Sigmoid colon (tissue), 7 donors: ENCODE measurements at places on chromosomes 12 and 14. TPM values are rescaled to one million over a fixed set of nuclear protein-coding genes. Genes with fewer than 3 reads are reported as not detected.

GRCh38 chr12:75404231-75404630 is 13.3 kb downstream of the GLIPR1L2 start:
- no peak overlapping the region for H3K4me3 ChIP-seq
- H3K4me1 ChIP-seq: no peaks in the 10 kb centered on the region
- H3K36me3 ChIP-seq: no peaks in the 10 kb centered on the region
- H3K27me3 ChIP-seq: no peaks in the 10 kb centered on the region

- no peaks in the 10 kb centered on the region for H3K27me3 ChIP-seq
- H3K36me3 ChIP-seq: no peaks in the 10 kb centered on the region
- DNase-seq: no peak
Measured at GRCh38 chr12:9642606-9643265, 26.8 kb upstream of the CLEC2D start.

GYS2 gene
- total RNA-seq: not detected

DNA sequence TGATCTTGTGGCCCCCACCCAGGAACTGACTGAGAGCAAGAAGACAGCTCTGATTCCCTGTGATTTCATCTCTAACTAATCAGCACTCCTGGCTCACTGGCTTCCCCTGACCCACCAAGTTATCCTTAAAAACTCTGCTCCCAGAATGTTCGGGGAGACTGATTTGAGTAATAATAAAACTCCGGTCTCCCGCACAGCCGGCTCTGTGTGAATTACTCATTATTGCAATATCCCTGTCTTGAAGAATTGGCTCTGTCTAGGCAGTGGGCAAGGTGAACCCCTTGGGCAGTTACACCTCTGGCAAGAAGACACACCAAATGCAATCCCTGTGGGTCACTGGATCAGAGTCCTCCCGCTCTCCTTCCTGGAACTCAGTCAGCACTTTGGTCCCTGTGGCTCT is 21.3 kb downstream of the SLC7A7 start:
- no peaks in the 10 kb centered on the region for H3K36me3 ChIP-seq
- no peak for DNase-seq
- H3K4me3 ChIP-seq: no peak overlapping the region
- no peaks in the 10 kb centered on the region for H3K4me1 ChIP-seq

DNA sequence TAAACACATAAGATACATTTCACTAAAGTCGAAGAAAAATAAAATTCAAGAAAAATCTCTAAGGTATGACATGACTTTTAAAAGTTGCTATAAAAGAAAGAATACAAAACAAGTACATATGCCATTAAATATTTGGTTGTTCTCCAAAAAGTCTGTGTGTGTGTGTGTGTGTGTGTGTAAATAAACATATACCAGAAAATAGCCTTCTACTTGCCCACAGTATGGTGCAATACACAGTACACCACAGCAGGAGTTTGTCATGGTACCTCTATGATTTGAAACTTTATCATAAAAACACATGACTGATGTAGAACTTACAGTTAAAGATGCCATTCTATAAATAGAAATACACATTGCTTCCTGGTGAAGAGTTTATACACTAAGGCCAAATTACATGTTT is 692.7 kb upstream of the MGAT4C start:
- no peaks in the 10 kb centered on the region for H3K4me1 ChIP-seq
- no peaks in the 10 kb centered on the region for H3K36me3 ChIP-seq
- no peaks in the 10 kb centered on the region for H3K27me3 ChIP-seq
- DNase-seq: no peak

- no peak overlapping the region for H3K27ac ChIP-seq
- H3K4me3 ChIP-seq: no peak overlapping the region
- H3K27me3 ChIP-seq: no peaks in the 10 kb centered on the region
- peaks cover 24% of the 10 kb centered on the region for H3K4me1 ChIP-seq
- DNase-seq: no peak
Measured at GRCh38 chr14:91140672-91141071, 26.8 kb downstream of the DGLUCY start.

- H3K27me3 ChIP-seq: no peaks in the 10 kb centered on the region
- H3K4me1 ChIP-seq: no peaks in the 10 kb centered on the region
- no peaks in the 10 kb centered on the region for H3K36me3 ChIP-seq
Measured at GRCh38 chr14:46352844-46353243, 298.7 kb downstream of the RPL10L start.

LHX5 gene
- not detected for total RNA-seq

GRCh38 chr12:25397001-25397400 is 146.3 kb upstream of the KRAS start:
- DNase-seq: no peak
- no peak overlapping the region for H3K4me3 ChIP-seq
- H3K36me3 ChIP-seq: no peaks in the 10 kb centered on the region
- H3K27me3 ChIP-seq: no peaks in the 10 kb centered on the region
- no peak overlapping the region for H3K27ac ChIP-seq
- no peaks in the 10 kb centered on the region for H3K4me1 ChIP-seq

DNA sequence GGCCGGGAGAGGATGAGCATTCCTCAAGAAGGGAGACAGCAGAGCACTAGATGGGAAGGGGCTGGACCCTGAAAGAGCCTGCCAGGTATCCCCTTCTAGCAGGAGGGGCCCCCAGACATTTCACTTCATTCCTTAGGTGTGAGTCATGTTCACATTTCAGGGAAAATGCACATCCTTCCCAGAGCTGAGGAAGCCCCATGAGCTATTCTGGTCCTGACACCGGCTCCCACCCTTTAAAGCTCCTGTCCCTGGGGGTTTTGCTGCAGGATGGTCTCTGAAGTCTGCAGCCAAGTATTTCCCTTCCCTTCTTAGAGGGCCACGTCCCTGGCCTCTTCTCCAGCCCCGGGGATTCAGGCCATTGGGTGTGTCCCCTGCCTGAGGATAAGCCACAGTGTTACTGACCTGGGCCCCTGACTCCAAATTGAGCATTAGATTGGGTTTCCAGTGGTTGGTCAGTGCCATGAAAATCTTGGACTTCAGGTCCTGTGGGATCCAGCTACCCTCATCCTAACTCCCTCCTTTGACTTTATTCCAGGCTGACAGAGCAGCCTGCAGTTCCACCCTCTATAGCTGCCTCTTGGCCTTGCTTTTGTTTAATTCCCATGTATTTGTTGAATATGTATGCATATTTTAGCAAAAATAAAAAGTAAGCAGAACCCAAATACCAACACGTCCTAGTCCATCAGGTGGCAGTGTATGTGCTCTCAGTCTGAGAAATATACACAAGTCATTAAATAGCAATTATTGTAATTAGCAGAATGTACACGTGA is 267.1 kb downstream of the CACNA1C start:
- no peak overlapping the region for H3K4me3 ChIP-seq
- no peaks in the 10 kb centered on the region for H3K27me3 ChIP-seq
- DNase-seq: no peak

DNA sequence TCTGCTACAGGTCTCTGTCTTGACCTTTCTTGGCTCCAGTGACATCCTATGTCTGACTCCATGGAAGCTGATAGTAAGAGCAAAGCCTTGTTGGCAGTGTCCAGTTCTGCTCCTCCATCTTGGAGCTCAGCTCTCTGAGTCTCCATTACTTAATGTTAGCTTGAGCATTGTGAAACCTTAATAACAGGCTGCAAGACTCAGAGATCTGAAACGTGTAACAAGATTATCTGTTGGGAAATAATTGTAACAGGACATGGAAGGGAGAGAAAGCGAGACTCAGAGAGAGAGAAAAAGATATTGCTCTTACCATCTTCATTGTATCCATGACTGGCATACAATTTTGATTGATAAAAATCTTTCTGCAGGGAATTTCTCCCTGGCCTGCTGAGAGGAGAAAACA is 1365.7 kb downstream of the AACS start:
- DNase-seq: no peak
- H3K4me3 ChIP-seq: no peak overlapping the region
- H3K4me1 ChIP-seq: no peaks in the 10 kb centered on the region
- H3K36me3 ChIP-seq: no peaks in the 10 kb centered on the region
- H3K27me3 ChIP-seq: no peaks in the 10 kb centered on the region

DNA sequence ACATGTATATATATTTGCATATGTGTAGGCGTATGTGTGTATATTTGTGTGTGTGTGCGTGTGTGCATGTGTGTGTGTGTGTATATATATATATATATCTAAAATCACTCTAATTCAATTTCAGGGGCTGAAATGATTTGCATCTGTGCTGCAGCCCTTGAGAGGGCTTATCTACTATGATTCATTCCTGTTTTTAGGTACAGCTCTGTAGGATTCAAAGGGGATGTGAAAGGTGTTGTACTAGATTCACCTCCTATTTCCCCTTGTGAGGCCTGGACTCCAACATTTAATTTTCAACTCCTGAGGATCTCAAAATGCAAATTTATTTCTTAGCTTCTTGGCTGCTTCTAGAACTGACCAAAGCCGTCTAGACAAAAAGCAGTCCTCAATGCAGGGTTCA is 11.1 kb downstream of the ERP27 start:
- no peak overlapping the region for H3K4me3 ChIP-seq
- no peak for DNase-seq
- H3K36me3 ChIP-seq: no peaks in the 10 kb centered on the region
- H3K4me1 ChIP-seq: peaks cover 25% of the 10 kb centered on the region

GRCh38 chr14:72613231-72613974 is 280.5 kb downstream of the DPF3 start:
- H3K27me3 ChIP-seq: no peaks in the 10 kb centered on the region
- DNase-seq: no peak
- no peak overlapping the region for H3K4me3 ChIP-seq
- no peaks in the 10 kb centered on the region for H3K36me3 ChIP-seq

DNA sequence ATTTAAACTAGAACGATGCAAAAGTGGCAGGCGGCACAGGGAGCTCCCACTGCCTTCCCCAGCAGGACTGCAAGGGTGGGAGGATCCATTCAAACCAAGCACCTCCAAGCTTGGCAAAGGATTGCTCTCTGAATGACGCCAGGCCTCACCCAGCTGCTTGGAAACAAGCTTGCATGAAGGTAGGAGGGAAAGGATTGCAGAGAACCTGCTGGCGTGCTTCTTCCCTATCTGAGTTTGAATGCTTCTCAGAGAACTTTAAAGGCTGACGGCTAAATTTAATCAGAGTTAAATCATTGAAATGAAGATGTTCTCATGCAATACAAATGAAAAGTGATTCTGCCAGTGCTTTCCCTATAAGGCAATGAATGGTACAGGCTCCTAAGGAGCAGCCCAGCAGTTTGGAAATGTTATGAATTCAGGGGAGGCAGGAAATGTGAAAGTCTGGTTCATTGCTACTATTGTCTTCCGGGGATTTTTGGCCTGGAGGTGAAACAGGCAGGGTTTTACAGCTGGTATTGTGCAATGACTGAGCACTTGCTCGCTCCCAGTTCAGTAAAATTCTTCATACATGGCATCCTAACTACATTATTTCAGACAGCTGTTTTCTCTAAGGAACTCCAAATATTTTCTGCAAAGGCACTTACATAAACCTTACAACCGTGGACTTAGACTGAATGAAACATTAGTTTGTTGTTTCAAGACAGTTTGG is 31.9 kb upstream of the DUSP6 start:
- H3K27me3 ChIP-seq: no peaks in the 10 kb centered on the region
- no peaks in the 10 kb centered on the region for H3K36me3 ChIP-seq
- H3K4me3 ChIP-seq: no peak overlapping the region
- DNase-seq: peak; percentile 75
- peaks cover 39% of the 10 kb centered on the region for H3K4me1 ChIP-seq

- H3K27ac ChIP-seq: no peak overlapping the region
- H3K4me1 ChIP-seq: no peaks in the 10 kb centered on the region
- DNase-seq: no peak
- no peak overlapping the region for H3K4me3 ChIP-seq
Measured at GRCh38 chr12:89960011-89960507, 251.4 kb upstream of the ATP2B1 start.

TBX3 gene
- total RNA-seq: 6.6 TPM

GRCh38 chr12:125098676-125099408 is 33.6 kb downstream of the AACS start:
- DNase-seq: no peak
- H3K36me3 ChIP-seq: no peaks in the 10 kb centered on the region
- no peaks in the 10 kb centered on the region for H3K27me3 ChIP-seq
- no peak overlapping the region for H3K27ac ChIP-seq
- no peak overlapping the region for H3K4me3 ChIP-seq

NOVA1 gene
- total RNA-seq: 32.4 TPM

GRCh38 chr12:1104088-1104800 is 113.2 kb downstream of the ERC1 start:
- no peak overlapping the region for H3K4me3 ChIP-seq
- no peaks in the 10 kb centered on the region for H3K36me3 ChIP-seq
- no peak overlapping the region for H3K27ac ChIP-seq
- DNase-seq: no peak
- H3K27me3 ChIP-seq: no peaks in the 10 kb centered on the region
- no peaks in the 10 kb centered on the region for H3K4me1 ChIP-seq

- no peak overlapping the region for H3K27ac ChIP-seq
- H3K27me3 ChIP-seq: no peaks in the 10 kb centered on the region
- no peaks in the 10 kb centered on the region for H3K4me1 ChIP-seq
- no peak overlapping the region for H3K4me3 ChIP-seq
- H3K36me3 ChIP-seq: no peaks in the 10 kb centered on the region
Measured at GRCh38 chr12:93273834-93274564, 103.7 kb upstream of the NUDT4 start.

PIK3C2G gene
- 0.66 TPM for total RNA-seq

- DNase-seq: no peak
- H3K27me3 ChIP-seq: no peaks in the 10 kb centered on the region
- no peak overlapping the region for H3K4me3 ChIP-seq
Measured at GRCh38 chr14:70879448-70879847, 27.8 kb upstream of the PCNX1 start.

GRCh38 chr14:22449600-22449905 is 139.5 kb downstream of the DAD1 start:
- no peak overlapping the region for H3K4me3 ChIP-seq
- no peaks in the 10 kb centered on the region for H3K27me3 ChIP-seq
- no peaks in the 10 kb centered on the region for H3K36me3 ChIP-seq
- no peak overlapping the region for H3K27ac ChIP-seq
- DNase-seq: no peak

- no peak for DNase-seq
- no peaks in the 10 kb centered on the region for H3K27me3 ChIP-seq
- H3K4me1 ChIP-seq: no peaks in the 10 kb centered on the region
- no peaks in the 10 kb centered on the region for H3K36me3 ChIP-seq
- H3K27ac ChIP-seq: no peak overlapping the region
Measured at GRCh38 chr14:69464829-69465228, 19.7 kb upstream of the PLEKHD1 start.
